AG09319 (cell line): ENCODE measurements at places on chromosomes 6 and 20.
A peak's percentile ranks its signal among the peaks of the same experiment; 100 is the strongest.

DNA sequence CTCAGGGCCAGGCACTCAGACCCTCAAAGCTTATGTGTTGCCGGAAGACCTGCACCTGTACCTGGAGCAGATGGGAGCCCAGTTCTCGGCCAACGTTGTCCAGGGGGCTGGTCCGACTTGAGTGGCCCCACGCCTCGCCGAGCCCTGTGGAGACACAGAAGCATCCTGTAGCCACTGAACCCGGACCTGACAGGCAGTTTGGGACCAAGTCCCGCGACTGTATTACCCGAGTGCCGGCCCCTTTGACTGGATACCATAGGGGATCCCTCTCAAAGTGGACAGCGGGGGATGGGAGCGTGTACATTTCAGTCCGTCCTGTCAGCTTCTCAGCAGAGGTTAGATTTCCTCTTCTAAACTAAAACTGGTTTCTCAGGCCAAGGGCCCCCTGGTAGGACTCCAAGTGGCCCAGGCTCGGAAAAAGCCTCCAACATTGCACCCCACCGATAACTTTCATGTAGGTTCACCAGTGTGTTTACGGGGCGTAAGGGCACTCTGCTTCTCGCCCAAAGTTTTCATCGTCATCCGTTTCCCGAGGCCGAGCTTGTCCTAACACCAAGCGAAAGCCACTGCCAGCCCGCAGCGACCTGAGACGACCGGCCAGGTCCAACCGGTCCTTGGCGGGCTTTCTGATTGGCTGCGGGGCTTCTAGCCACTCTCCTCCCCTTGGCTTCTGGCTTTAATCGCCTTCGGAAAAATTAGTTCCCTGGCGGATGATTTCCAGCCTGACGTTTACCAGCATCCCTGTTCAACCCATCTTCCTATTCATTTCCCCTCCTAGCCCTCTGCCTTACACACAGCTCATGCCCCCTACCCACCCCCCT is 10.8 kb downstream of the SIM1 start:
- no peak for DNase-seq

DNA sequence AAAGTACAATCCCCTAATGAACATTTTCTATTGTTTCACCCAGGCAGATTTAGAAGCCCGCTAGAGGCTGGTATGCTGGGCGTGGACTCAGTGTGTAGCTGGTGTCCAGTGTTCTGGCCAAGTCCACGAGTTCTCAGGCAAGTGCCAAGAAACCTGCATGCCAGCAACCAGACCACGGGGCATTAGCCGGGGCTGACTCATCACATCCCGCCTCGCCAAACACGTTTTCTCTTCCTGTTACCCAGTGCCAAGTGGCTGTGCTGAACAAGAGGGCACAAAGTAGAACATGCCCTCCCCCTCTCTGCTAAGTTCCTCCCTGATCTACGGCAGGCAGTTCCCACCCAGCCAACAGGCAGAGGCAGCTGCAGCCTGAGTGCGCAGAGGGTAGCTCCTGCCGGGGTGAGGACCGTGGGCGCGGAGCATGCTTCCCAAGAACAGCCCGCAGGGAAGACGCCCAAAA is 29.6 kb downstream of the RAMACL start:
- peak; percentile 52 for DNase-seq

GRCh38 chr6:1066449-1067090 is 245.3 kb upstream of the FOXQ1 start:
- DNase-seq, result no peak

- DNase-seq, result no peak
Observed at GRCh38 chr6:16127471-16127870, 1.4 kb upstream of the MYLIP start.

DNA sequence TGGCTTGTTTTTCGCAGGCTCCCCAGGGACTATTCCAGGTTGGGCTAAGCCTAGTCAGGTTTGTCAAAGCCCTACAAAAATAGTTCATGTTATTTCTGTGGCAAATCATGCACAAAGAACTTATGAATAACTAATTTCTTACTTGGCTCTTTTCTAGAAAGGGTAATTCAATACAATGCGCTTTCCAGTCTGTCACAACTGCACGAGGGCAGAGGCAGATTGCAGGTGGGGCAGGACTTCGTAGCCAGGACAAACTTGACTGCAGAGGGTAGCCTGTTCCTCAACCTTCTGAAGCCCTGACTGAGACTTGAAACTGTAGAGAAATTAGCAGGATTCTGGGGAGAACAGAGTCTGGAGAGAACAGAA is 253.5 kb downstream of the QKI start:
- no peak for DNase-seq
